ENCODE measurements at places on chromosomes 1 and 21.

DNA sequence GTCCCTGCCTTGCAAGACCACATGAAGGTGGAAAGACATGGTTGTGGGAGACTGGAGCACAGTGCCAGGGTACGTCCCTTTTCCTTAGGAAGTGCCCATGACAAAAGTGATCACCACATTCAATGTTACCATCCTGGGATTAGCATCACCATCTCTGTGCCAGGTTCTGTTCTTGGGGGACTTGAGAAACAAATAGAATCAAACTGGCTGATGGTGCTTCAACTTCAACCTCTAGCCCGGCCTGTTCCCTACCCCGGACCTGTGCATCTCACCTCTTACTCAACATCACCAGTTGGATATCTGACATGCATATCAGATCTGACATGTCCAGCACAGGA lies 153.3 kb downstream of the GRIK3 start:
- no peak for DNase-seq

DNA sequence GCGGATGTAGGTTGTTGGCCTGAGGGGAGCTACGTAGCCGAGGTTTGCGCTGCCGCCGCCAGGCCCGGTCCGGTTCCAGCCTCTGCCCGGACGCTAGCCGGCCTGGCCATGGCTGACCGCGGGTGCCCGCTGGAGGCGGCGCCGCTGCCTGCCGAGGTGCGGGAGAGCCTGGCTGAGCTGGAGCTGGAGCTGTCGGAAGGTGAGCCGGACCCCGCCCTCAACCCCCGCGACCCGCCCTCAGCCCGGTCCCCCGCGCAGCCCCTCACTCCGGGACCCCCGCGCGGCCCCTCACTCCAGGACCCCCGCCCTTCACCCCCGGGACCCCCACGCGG lies 299 bp downstream of the DIP2A start:
- DNase-seq = no peak

GRCh38 chr1:199734186-199734585 lies 293.3 kb upstream of the NR5A2 start:
- DNase-seq = no peak

DNA sequence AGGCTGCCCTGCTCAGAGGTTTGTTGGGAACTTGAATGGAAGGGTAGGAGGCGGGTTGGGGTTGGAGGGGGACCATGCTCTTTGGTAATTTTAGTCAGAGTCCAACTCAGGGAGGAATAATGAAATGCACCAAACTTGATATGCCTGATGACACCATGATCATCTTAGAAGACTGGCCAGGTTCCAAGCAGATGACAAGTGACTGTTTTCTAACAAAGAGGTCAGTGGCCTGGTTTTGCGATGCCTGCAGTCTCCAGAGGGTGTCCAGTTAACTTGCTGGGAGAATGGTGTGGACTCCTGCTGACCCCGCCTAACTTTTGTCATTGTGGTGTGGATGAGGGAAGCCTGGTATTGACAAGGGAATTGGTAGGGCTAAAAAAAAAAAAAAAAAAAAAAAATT lies 12.4 kb downstream of the VANGL1 start:
- peak; percentile 5 for DNase-seq

GRCh38 chr1:97960470-97960869 lies 39.6 kb upstream of the DPYD start:
- DNase-seq = no peak

DNA sequence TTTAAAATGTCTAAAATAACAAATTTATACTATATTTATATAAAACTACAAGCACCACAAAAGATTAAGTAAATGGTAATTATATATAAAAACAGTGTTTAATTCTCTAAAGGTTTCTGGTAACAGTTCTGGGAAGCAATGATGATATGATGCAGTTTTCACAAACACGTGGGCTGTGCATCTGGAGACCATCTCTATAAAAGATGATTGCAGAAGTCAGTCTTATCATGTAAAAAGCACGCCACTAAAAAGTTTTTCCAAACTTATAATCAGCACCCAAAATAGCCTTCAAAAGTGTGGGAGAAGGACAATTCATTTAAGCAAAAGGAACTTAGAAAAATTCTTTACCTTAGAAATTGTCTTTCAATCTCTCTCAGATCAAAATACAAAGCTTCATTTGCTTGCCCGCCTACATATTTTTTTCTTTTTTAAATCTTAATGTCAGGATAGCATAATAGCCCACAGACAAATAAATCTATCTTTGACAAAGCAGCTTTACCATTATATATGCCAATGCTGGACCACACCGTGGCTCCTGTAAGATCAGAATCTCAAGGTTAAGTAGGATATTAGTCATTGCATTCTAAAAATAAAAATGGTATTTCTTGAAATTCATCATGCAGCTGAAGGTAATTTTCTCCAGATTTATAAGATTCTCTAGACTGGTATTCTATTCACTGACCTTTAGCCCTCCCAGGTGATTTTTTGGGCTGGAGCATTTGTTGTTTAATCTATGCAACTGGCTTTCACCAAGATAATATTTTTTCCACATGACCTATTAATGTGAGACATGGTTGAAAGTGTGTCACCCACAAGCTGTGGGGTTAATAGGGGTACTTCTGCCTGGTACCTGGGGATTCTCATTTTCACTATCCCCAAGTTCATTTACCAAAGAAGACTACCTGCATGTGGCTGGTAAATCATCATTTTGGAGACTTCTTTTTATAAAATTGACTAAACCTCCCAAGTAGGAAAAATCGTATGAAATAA lies 189.6 kb upstream of the ST6GALNAC5 start:
- no peak for DNase-seq

- no peak for DNase-seq
Observed at GRCh38 chr1:211606332-211606913, 27.5 kb upstream of the SLC30A1 start.

- no peak for DNase-seq
Observed at GRCh38 chr1:25716320-25716719, 83.7 kb upstream of the SELENON start.

GRCh38 chr1:200739702-200740570 lies 1.2 kb downstream of the CAMSAP2 start:
- DNase-seq = peak; percentile 59

DNA sequence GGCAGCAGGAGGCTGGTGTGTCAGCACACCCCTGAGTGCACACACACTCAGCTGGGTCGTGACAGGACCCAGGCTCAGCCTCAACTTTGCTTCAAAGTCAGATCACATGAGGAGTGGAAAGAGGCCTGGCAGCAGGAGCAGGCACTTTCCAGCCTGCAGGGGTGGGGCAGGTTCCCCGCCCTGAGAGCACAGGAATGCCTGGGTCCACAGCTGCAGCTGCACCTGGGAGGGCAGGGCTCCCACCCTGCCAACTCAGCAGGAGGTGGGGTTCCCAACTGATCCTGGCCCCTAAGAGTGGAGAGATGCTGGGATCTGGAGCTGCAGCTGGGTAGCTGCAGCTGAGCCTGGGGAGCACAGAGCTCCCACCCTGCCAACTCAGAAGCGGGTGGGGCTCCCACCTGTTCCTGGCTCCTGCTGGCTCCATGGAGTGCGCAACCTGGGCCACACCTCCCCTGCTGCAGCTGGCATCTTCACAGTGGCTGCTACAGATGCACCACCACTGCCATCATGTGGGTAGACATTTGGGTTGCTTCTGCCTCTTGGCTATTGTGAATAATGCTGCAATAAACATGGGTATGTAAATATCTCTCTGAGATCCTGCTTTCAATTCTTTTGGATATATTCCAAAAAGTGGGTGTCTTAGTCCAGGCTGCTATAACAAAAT lies 415.4 kb downstream of the TTLL7 start:
- DNase-seq = peak; percentile 46

DNA sequence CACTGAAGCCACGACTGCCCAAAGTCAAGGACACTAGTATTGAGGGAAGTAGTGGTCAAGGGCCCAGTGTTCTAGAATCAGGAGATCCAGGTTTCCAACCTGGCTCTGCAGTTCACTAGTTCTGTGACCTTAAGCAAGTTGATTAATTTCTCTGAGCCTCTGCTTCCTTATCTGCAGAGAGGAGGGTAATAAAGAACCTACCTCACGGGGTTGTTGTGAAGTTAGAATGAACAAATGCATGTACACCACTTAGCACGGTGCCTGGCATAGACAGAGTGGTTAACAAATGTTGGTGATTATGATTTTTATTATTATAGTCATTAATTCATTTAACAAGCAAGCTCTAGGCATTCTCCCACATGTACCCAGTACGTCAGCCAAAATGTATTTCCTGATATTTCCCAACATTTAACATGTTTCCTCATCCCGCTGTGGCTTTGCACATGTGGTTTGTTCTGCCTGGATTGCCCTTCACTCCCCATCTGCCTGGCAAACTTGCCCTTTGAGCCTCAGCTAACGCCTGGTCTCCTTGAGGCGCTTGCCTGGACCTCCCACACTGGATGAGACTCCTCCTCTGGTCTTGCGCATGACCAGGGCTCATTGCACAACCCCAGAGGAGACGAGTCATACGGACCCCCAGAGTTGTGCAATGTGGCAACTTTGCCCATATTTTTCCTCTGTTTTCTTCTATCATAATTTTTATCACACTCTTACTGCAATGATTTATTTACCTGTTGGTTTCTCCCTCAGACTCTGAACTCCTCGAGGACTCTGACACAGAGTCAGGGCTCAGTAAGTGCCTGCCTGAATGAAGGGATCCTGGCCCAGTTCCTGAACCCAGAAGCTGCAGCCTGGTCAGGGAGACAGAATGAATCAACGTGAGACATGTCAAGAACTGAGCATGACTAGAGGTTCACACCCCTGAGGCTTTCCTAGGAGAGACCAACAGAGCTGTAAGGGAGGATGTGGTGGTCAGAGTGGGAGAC lies 20.7 kb upstream of the MFSD2A start:
- DNase-seq = peak; percentile 100

DNA sequence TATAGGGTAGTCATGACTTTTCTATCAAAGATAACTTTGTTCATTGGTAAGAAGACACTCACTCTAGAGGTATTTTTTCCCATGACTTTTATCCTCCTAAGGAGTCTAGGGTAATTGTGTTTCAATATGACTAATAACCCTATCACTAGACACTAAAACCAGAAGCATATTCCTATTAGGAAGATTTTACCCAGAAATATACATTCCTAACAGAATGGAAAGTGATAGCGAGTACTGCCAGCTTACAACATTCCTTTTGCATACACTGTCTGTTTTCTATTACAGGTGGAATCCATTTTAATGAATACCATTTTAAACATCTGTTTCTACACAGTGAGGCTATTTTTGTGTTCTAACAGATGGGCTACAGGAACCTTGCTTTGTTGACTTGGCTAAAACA lies 31.4 kb upstream of the C1orf185 start:
- peak; percentile 79 for DNase-seq

DNA sequence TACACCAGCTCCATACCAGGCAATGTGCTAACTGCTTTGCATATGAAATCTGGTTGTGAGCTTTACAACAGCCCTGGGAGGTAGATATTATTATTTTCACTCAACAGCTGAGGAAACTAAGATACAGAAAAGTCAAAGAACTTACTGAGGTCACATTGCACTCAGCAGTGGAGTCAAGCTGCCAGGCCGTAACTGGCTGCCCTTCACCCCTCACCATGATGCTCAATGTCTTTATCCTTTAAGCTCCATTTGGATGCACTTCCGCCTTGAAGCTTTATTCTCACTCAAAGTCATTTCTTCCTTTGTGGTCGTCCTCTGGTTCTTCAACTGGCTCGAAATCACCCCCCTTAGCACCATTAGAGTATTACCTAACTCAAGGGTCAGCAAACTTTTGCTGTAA lies 81.7 kb upstream of the RALGPS2 start:
- no peak for DNase-seq

DNA sequence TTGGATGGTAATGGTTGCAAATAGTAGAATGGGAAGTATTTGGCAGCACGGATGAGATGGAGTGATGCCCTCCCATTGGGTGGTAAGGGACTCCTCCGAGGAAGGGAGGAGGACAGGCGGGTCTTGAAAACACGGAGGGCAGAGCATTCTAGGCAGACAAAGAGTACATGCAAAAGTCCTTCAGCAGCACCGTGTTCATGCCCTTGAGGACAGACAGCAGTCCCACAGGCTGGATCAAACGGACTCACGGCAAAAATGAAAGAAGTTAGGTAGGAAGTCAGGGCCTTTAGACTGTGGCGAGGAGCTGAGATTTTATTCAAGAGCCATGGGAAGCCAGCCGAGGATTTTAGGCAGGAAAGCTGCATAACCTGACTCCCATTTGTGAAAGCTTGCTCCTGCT lies 253.9 kb downstream of the RHOU start:
- no peak for DNase-seq

GRCh38 chr1:210917560-210918169 lies 216.3 kb downstream of the KCNH1 start:
- no peak for DNase-seq
